ENCODE measurements at places on chromosomes 16 and 17.

- no peak for DNase-seq
These were observed 19.2 kb downstream of the AQP8 start for GRCh38 chr16:25235991-25236390.

DNA sequence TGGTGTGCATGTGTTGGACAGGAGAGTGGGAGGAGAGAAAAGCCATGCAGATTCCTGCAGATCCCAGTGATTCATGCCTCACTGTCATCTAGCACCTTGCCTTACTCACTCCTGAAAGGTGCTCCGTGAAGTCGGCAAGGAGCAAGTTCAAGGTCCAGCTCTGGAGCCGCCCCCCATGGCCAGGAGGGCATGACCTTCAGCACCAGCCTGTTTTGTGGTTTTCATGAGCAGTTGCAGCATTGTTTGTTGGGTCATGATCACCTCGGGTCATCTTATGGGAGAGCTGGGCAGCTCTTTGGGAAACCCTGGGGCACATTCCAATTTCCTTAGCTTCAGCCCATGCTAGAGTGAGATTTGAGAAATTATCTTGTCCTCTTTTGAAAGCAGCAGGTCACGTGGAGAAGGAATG lies 137.5 kb upstream of the IRX3 start:
- no peak for DNase-seq

DNA sequence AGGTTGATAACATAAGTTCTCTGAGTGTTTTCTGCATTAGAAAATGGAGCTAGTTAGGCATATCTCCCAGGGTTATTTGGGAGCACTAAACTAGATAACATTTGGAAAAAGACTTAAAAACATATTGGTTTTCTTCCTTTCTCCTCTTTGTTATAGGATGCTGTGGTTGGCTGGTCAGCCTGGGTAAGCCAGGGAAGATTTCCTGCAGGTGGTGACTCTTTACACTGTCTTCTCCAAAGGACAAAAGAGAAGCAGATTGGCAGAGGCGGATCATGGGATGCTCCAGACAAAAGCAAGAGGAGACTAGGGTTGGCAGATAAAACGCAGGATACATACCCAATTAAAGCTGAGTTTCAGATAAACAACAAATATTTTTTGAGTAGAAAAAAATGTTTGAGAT lies 6.2 kb upstream of the CRYBA1 start:
- DNase-seq, result no peak

DNA sequence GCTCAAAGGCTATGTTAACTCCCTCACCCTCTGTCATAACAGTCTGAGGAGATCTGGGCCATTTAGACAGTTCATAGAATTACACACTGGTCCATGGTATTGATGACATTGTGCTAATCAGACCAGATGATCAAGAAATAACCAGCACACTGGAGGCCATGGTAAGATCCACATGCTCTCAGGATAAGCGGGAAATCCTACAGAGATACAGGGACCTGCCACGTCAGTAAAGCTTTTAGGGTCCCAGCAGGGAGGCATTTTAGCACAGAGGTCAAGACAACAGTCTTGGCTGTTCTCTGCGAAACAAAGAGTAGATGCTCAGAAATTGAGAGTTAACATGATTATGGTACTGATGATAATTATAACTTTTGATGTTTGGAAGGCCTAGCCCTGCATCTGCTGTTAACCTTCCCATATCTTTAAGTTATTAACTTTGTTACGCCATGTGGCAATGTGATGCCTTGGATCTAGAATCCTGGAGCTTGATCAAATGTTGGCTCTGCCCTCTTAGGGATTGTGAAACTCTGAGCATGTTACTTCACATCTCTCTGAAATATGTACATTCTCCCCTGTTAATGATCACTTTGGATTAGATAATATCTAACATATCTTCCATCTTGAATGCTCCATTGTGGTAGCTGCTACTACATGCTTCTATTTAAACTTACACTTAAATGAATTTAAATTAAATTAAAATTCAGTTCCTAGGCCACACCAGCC lies 172.0 kb upstream of the SOX9 start:
- DNase-seq, result no peak

GRCh38 chr17:78300962-78301820 lies 58.7 kb downstream of the SOCS3 start:
- DNase-seq, result peak; percentile 45

GRCh38 chr16:56984639-56985038 lies 4.7 kb upstream of the NLRC5 start:
- no peak for DNase-seq

DNA sequence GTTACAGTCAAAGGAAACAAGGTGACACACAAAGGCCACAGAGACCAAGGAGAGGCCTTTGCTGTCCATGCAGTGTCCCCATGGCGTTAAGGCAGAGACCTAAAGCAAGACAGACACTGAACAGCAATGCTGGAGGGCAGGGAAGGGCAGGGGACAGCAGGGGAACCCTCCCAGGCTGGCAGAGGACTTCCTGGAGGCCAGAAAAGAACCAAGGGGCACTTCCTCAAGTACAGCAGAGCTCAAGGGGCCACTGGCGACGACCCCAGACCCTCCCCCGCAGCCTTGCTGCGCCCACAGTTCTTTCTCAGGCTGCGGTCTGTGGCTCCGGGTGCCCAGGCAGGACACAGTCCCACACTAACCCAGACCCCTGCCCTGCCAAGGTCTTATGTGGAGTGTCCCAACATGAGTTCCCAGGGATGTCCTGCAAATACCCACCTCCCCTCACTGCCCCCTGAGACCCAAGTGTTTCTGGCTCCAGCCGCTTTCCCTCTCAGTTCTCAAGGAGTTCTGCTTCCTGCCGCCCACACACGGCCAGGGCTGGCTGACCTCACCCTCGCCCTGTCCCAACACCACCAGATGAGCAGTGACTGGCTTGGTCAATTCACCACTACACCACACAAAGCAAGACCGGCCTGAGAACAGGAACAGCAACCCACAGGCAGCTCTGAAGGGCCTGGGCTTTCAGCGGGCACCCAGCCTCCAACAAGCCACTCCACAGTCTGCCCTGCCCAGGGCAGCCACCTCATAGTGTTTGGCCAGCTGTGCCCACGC lies 4.2 kb downstream of the CLCN7 start:
- peak; percentile 80 for DNase-seq

DNA sequence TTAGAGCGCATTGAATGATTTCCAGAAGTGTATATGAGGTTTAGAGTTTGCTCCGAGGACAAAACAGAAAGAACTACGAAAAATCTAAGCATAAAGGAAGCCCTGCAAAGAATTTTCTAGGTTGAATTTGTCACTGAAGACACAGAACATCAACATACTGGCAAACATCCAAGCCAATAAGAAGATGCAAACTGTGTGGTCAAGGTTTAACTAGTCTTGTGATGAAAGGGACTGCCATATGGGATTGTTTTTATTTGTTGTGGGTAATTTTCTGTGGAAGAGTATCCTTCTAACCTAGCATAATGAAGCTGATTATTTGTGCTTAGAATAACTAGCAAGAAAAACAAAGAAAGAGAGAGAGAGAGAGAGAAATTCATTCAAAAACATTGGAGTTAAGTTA lies 492.0 kb upstream of the ERCC4 start:
- DNase-seq, result peak; percentile 2

GRCh38 chr17:39352986-39353385 lies 48.4 kb downstream of the FBXL20 start:
- no peak for DNase-seq

- DNase-seq, result peak; percentile 69
These were observed 50.0 kb upstream of the CCL1 start for GRCh38 chr17:34412965-34413441.

DNA sequence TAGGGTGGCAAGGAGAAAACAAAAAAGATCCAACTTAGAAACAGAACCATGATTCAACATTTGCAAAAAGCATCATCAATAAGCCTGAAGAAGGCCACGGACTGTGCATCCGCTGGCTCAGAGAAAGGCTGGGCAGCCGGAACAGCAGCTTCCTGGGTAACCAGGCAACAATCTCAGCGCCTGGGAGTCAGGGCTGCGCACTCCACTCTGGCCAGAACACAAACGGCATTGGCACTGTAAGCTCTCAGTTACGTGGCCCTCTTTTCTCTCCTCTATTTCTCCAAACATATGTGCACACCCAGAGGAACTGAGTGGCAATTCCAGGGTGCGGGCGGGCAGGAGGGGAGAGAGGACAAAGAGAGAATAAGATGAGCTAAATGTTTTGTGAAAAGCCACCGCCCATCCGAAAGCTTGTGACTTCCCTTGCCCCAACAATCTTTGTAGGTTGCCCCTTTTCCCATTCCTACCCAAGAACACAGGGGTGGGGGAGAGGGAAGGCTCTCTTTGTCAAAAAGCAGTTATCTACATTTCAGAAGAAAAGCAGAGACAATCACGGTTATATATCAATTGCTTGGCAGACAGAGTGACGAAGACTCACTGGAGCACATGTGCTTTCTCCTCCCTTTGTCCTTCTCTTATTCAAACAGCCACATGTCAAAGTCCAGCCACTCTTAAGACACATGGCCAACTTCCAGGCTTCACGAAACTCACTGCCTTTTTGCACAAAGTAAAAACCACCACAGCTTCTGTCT lies 6.6 kb upstream of the GHDC start:
- DNase-seq, result peak; percentile 39

GRCh38 chr17:74513987-74514631 lies 17.2 kb downstream of the CD300LB start:
- peak; percentile 65 for DNase-seq

DNA sequence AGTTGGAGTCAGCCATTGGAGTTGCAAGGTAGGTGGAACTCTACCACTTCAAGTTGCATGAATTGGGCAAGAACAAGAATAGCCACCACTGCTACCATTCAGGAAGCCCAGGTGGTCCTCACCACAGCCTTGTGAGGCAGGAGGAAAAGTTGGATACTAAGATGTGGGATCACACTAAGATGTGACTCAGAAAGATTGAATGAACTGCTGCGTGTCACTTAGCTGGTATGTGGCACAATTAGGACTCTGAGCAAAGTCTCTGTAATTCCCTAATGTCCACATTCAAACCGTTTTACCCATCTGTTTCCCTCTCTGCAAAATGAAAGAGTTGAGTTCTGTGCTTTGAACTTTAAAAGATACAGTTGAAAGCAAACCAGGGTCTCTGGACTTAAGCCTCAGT lies 44.7 kb upstream of the HS3ST3A1 start:
- peak; percentile 30 for DNase-seq

DNA sequence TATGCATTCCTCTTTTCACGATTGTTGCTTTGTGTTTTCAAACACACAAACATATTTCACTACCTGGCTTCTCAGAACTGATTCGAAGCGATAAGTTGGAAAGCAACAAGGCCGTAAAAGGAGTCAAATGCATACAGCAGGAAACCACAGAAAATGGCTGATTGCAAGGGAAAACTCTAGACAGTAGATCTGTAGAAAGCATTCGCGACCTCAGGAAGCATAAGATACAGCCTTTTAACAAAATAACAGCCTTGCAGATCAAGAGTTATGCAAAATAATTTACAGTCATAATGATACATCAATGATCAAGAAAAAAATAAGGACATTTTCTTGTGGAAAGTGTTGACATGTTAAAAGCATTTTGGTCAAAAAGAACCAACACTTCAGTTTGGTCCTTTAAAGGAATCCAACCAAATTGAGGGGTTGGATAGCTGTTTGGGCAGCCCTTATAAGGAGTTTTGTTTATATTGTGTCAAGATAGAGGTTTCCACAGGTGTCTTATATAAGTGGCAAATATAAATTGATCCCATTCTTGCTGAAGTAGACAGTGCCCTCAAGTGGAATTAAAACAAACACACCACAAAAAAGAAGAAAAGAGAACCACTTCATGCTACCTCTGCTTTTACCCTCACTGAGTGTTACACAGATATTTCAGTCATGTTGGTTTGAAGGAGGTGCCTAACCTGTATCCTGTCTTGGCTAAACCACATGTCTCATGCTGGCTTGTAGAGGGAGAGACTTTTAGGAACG lies 5.5 kb downstream of the CYLD start:
- peak; percentile 27 for DNase-seq

DNA sequence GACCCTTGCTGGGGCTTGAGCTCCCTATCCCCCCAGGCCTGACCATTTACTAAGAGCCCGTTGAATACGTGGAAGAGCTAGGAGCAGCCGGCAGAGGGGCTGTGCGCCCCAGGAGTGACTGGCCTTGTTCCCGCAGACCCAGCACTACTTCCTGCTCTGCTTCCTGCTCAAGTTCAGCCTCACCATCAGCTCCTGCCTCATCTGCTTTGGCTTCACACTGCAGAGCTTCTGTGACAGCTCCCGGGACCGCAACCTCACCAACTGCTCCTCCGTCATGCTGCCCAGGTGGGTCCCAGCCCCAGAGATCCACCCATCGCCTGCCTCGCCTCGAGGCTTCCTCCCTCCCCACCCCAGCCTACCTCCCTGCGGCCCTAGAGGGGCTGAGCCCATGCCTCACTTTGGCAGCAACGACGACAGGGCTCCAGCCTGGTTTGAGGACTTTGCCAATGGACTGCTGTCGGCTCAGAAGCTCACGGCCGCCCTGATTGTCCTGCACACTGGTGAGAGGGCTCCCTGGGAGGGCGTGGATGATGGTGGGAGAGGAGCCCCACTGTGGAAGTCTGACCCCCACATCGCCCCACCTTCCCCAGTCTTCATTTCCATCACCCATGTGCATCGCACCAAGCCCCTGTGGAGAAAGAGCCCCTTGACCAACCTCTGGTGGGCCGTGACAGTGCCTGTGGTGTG lies 17.2 kb downstream of the CASKIN2 start:
- no peak for DNase-seq

DNA sequence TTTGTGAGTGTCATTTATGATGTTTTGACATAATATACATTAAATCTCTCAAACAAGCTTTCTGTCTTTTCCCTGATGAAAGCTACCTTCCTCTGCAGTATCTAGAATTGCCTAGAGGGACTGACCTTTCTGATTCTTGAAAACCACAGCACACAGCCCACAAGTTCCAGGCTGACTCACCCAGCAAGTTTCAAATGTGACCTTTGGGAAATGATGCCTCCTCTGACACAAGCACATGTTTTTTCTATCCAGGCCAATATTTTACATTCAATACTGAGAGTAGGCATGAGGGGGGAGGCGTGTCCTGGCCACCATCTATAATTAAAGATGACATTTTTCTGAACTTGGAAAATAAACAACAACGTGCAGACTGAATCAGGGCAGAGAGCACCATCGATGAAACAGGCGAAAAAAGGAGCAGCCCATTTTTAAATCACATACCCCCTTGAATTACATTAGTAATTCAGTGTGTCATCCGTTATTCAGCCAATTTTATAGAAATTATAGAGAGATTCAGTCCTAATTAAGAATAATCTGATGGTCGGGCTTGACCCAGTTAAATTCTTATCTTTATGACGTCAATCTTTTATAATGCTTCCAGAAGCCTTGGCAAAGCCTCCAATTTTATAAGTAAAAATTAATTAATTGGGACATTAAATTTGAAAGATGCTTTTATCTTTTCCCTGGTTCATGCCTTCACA lies 292.6 kb upstream of the CDH11 start:
- peak; percentile 93 for DNase-seq

- DNase-seq, result peak; percentile 97
These were observed 570 bp upstream of the CFDP1 start for GRCh38 chr16:75433732-75434413.

DNA sequence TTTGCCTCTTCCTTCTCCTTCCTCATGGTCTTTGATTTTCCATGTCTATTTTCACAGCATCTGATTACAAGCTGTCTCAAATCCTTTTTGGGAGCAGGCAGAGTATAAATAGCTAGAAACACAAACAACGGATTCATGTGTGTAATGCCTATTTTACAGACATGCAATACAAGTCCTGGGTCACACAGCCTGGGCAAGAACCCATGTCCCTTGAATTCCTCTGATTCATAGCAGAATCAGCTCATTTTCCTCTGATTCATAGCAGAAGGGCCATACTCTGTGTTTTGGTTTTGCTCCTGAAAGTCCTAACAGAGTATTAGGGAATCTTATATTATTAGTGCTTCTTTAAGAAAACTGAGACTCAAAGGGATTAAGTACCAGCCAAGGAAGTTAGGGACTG lies 71.3 kb downstream of the IRX5 start:
- DNase-seq, result peak; percentile 43

- no peak for DNase-seq
These were observed at the start of gene CDH1 for GRCh38 chr16:68737046-68737729. Gene CDH1 (plus strand): TSS chr16:68737292. CDS start chr16:68737416, 124 bp downstream.
